ENCODE measurements at places on chromosomes 2 and 18.

GRCh38 chr2:195029804-195030654 lies 627.0 kb upstream of the SLC39A10 start:
- no peak for DNase-seq

GRCh38 chr18:6741232-6741663 lies 11.7 kb downstream of the ARHGAP28 start:
- DNase-seq = no peak

DNA sequence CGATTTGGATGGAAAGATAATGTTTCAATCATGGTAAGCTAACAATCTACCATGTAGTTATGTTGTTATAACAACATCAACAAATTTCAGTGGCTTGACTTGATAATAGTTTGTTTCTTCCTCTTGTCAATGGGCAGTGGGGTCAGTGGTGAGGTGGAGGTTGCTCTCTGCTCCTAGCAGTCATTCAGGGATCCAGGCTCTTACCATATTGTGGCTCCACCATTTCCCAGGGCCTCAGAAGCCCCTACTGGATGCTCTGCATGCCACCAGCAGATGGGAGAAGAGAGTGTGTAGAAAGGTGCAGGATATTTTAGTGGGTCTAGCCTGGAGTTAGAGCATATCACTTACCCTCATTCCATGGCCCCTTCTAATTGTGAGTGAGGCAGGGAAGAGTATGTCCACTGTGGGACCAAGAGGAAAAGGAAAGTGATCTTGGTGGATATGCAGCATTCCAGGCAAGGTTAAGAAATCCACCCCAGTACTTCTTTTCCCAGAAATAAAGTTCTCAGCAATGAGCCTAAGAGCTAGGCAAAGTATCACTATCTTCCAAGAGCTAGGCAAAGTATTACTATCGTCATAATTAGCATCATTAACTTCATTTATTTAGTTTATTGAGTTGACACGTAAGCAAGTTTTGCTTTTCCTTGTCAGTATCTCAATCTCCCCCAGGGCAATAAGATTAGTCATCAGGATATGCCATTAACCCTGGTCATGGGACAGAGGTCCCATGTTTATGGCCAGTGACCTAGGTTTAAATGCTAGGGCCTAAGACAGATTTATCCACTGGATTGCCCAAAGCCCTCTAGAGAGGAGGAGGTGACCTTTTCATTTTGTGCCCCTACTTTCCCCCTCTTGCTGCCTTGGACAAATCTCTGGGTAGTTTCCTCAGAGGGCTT lies 4.2 kb upstream of the IWS1 start:
- no peak for DNase-seq

GRCh38 chr2:174020026-174020425 lies 54.9 kb upstream of the SP3 start:
- DNase-seq = no peak

- no peak for DNase-seq
Measured at GRCh38 chr2:217555081-217555876, 447.5 kb downstream of the TNS1 start.

GRCh38 chr2:237012004-237012403 lies 73.7 kb upstream of the COPS8 start:
- DNase-seq = no peak

- no peak for DNase-seq
Measured at GRCh38 chr2:137975280-137976271, 11.3 kb downstream of the HNMT start.

- no peak for DNase-seq
Measured at GRCh38 chr2:235230821-235231601, 262.8 kb upstream of the AGAP1 start.
